ENCODE measurements at places on chromosomes 7 and 10. TPM values are rescaled to one million over a fixed set of nuclear protein-coding genes. Genes with fewer than 3 reads are reported as not detected.

DNA sequence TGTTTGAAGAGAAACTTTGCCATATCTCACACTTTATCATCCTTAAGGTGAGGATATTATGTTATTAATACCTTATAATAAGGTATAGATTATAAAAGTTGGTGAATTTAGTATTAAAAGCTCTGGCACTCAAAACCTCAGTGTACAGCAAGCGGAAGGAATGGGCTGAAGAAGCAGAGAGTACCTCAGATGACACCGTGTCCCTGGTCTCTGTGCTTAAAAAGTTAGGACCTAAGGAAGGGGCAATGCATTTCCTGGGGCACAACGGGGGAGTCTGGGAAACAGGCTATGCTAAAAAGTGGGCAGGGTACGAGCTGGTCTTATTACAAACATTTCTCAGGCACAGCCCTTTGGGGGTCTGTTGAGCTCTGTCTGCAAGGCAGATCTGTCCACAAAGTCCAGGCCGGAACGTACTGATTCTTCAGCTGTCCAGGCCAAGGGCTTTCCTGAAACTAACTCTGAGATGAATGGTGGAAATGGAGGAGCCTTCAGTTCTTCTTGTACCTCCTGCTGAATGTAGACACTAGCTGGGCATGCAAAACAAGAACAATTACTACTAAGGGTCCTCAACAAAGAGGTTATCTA lies 202.7 kb downstream of the POM121L12 start:
- H3K36me3 ChIP-seq: no peaks in the 10 kb centered on the region
- no peak for DNase-seq
- H3K4me3 ChIP-seq: no peak overlapping the region
- no peaks in the 10 kb centered on the region for H3K4me1 ChIP-seq
- no peaks in the 10 kb centered on the region for H3K27me3 ChIP-seq
- H3K27ac ChIP-seq: no peak overlapping the region

GRCh38 chr10:122139627-122140170 lies 131.4 kb upstream of the BTBD16 start:
- H3K4me1 ChIP-seq: no peaks in the 10 kb centered on the region
- H3K4me3 ChIP-seq: no peak overlapping the region
- no peaks in the 10 kb centered on the region for H3K27me3 ChIP-seq

DNA sequence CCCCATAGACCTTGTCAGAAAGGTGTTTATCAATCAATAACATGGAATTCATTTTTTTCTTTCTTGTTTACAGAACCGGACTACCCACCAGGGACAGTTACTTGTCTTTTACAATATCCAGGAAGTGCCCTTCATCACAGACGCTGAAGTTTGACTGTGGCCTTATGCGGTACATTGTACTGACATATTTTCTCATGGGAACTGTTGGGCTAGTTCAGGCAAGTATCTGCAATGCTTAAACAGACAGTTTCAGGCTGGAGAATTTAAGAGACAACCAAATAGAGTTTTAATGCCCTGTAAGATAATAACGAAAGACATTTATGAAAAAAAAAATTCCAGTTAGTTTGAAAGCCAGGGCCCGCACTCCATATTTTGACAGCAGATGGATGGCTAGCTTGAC lies 246.4 kb downstream of the GATA3 start:
- peaks cover 5% of the 10 kb centered on the region for H3K27me3 ChIP-seq
- H3K4me3 ChIP-seq: no peak overlapping the region
- H3K4me1 ChIP-seq: peaks cover 20% of the 10 kb centered on the region
- DNase-seq: no peak
- H3K27ac ChIP-seq: no peak overlapping the region

PLXNA4 gene
- 0.14 TPM for total RNA-seq

NEUROD6 gene
- total RNA-seq: not detected

DNA sequence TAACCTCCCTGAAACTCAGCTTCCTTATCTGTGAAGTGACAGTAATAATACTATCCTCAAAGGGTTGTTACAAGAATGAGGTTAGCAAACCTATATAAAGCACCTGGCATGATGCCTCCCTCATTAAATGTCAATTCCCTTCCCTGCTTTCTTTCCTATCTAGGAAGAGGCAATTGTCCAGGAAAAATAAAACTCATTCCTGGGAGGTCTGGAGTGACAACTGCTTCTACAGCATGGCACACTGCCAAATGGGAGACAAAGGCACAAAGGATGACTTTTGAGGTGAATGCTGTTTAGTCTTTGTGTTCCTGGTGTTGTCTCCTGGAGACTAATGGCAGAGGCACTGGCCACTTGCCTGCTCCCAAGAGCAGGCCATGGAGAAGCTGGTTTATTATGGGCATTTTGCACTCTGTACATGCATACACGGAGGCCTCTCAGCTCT lies 32.2 kb upstream of the PDE1C start:
- no peak for DNase-seq
- no peaks in the 10 kb centered on the region for H3K36me3 ChIP-seq
- no peaks in the 10 kb centered on the region for H3K27me3 ChIP-seq
- H3K4me3 ChIP-seq: no peak overlapping the region

DNA sequence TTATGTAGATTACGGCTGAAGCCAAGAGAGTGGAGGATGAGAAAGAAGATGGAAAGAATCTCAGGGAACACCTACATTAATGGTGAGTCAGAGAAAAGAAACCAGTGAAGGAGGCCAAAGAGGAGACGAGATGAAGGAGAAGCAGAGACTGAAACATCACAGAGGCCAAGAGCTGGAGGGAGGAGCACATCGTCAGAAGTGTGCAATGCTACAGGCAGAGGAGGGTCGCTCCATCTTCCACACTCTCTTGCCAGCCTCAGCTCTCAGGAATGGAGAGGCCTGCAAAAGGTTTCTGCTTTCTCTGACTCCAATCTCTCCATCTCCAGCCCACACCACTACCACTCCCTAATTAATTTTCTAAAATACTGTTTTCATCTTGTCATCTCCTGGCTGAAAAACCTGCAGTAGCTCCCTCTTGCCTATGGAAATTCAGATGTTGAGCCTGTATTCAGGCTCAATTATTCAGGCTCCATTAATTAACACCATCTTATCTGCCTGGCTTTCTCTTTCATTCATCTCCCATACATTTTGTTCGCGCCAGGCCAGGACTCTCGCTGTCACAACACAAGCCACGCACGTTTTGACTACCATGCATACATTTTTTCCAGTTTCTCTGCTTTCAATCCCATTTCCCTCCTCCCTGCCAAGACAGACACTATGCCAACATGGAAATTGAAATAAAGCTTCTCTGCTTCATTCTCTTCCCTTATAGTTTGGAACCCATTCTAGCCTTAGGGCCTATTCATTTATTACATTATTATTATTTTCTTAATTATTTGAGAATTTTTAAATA lies 165.8 kb downstream of the INHBA start:
- H3K27ac ChIP-seq: no peak overlapping the region
- no peak overlapping the region for H3K4me3 ChIP-seq
- H3K27me3 ChIP-seq: no peaks in the 10 kb centered on the region
- no peaks in the 10 kb centered on the region for H3K36me3 ChIP-seq

NKX2-3 gene
- not detected for total RNA-seq

GRCh38 chr10:3897156-3897555 lies 112.1 kb upstream of the KLF6 start:
- no peak overlapping the region for H3K4me3 ChIP-seq
- peaks cover 48% of the 10 kb centered on the region for H3K4me1 ChIP-seq
- DNase-seq: no peak
- H3K27ac ChIP-seq: no peak overlapping the region

DNA sequence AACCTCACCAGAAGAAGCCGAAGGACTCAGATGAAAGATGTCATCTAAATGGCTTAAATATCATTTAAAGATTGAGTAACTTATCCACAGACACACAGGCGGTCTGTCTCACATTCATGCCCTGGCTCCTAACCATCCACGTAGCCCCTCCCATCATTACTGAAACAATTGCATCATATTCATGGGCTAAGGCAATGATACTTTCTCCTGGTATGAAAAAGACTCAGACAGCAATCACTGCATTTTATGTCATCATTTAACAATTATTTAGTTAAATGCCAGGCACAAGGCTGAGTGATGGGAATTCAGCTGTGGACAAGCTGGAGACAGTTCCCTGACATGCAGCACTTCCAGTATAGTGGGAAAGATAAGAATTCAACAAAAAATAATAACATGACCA lies 11.2 kb upstream of the TECTB start:
- DNase-seq: no peak
- H3K4me3 ChIP-seq: no peak overlapping the region
- no peaks in the 10 kb centered on the region for H3K4me1 ChIP-seq
- H3K27me3 ChIP-seq: peaks cover 3% of the 10 kb centered on the region
- no peaks in the 10 kb centered on the region for H3K36me3 ChIP-seq

PPP1R3A gene
- total RNA-seq: not detected

DNA sequence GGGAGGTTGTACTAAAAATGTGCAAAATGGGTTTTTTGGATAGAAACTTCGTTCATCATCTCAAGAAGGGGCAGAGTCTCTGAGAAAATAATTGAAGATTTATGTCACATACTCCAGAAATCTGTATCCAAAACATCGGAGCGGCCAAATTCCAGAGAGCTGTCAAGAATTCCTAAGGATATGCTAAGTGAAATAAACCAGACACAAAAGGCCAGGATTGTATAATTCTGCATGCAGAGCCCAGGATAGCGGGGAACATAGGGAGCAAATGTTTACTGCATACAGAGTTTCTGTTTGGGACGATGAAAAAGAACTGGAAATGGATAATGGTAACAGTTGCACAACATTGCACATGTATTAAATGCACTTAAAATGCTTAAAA lies 224.2 kb upstream of the AUTS2 start:
- H3K4me1 ChIP-seq: no peaks in the 10 kb centered on the region
- DNase-seq: no peak
- no peaks in the 10 kb centered on the region for H3K27me3 ChIP-seq
- H3K4me3 ChIP-seq: no peak overlapping the region
- no peak overlapping the region for H3K27ac ChIP-seq
- no peaks in the 10 kb centered on the region for H3K36me3 ChIP-seq

GRCh38 chr7:77351539-77352004 lies 64.6 kb downstream of the GSAP start:
- peaks cover 14% of the 10 kb centered on the region for H3K27me3 ChIP-seq
- H3K4me3 ChIP-seq: peak overlapping the region; percentile 63
- H3K36me3 ChIP-seq: no peaks in the 10 kb centered on the region
- H3K27ac ChIP-seq: peak overlapping the region; percentile 86

- no peak overlapping the region for H3K27ac ChIP-seq
- H3K36me3 ChIP-seq: peaks cover 20% of the 10 kb centered on the region
- no peak overlapping the region for H3K4me3 ChIP-seq
- peaks cover 62% of the 10 kb centered on the region for H3K4me1 ChIP-seq
These were observed 112.7 kb downstream of the CCNY start for GRCh38 chr10:35448687-35449662.

DNA sequence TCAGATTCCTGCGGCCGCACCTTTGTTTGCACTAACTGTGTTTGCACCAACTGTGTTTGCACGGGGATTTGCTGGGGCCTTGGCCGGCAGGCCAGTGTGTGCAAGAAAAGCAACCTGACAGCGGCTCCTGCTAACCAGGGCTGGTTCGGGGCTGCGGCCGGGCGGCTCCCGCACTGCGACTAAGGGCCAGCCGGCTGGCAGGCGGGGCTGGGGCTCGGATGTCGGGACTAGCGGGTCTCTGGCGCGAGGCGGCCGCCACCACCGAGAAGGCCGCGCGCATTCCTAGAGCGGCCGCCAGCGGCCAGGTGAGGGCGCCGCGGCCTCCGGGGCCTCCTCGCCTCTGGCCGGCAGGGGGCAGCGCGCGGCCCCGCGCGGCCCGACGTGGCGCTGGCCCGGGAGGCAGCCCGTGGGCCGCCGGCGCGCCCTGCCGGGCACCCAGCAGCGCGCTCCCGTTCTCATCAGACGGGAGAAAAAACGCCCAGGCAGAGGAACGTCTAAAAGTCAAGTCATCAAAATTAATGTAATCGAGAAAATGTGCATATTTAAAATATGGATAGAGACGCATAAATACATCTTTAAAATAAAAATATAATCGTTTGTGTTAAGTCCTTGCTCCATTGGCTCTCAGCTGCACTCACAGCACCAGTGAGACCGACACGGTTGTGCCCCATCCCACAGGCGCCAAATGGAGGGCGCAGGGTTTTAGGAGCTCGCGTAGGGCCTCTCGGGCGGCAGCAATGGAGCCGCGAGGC lies 38.5 kb downstream of the ZNF777 start:
- peaks cover 3% of the 10 kb centered on the region for H3K4me1 ChIP-seq
- DNase-seq: peak; percentile 68
- peaks cover 5% of the 10 kb centered on the region for H3K27me3 ChIP-seq
- H3K27ac ChIP-seq: peak overlapping the region; percentile 55
- H3K36me3 ChIP-seq: no peaks in the 10 kb centered on the region

GRCh38 chr7:66946545-66946944 lies 25.5 kb downstream of the TMEM248 start:
- DNase-seq: no peak
- peaks cover 60% of the 10 kb centered on the region for H3K36me3 ChIP-seq
- no peak overlapping the region for H3K4me3 ChIP-seq

- no peak overlapping the region for H3K4me3 ChIP-seq
- H3K27ac ChIP-seq: no peak overlapping the region
These were observed 749.0 kb downstream of the SUGCT start for GRCh38 chr7:40883826-40884225.

TWIST1 gene
- 1.2 TPM for total RNA-seq

GRCh38 chr7:107661865-107662379 lies 1.3 kb downstream of the SLC26A4 start:
- DNase-seq: no peak
- no peak overlapping the region for H3K27ac ChIP-seq
- peak overlapping the region; percentile 94 for H3K4me3 ChIP-seq
- no peaks in the 10 kb centered on the region for H3K27me3 ChIP-seq

- H3K27ac ChIP-seq: no peak overlapping the region
- H3K36me3 ChIP-seq: no peaks in the 10 kb centered on the region
- DNase-seq: no peak
- no peak overlapping the region for H3K4me3 ChIP-seq
- H3K27me3 ChIP-seq: peaks cover 4% of the 10 kb centered on the region
- no peaks in the 10 kb centered on the region for H3K4me1 ChIP-seq
These were observed 58.4 kb downstream of the MET start for GRCh38 chr7:116730097-116731022.

- H3K4me1 ChIP-seq: peaks cover 49% of the 10 kb centered on the region
- H3K27ac ChIP-seq: no peak overlapping the region
- no peak for DNase-seq
- H3K4me3 ChIP-seq: no peak overlapping the region
These were observed 19.8 kb downstream of the MDFIC start for GRCh38 chr7:114941692-114942091.

- H3K4me1 ChIP-seq: peaks cover 9% of the 10 kb centered on the region
- no peaks in the 10 kb centered on the region for H3K36me3 ChIP-seq
- DNase-seq: no peak
- peaks cover 13% of the 10 kb centered on the region for H3K27me3 ChIP-seq
These were observed 234.5 kb downstream of the AHR start for GRCh38 chr7:17532861-17533404.

CLRN3 gene
- not detected for total RNA-seq

All from activated T-helper 2 cell treated with anti-CD3 and anti-CD28 coated beads, Interferon-gamma antibody, Interleukin-2, Interleukin-4, amounts not matched to agents 10 μg/mL and 5 μg/mL and 100 μg/mL, durations not matched to agents 14 hours and 24 hours and 36 hours (primary cell).